ENCODE measurements at places on chromosomes 7 and 10.

DNA sequence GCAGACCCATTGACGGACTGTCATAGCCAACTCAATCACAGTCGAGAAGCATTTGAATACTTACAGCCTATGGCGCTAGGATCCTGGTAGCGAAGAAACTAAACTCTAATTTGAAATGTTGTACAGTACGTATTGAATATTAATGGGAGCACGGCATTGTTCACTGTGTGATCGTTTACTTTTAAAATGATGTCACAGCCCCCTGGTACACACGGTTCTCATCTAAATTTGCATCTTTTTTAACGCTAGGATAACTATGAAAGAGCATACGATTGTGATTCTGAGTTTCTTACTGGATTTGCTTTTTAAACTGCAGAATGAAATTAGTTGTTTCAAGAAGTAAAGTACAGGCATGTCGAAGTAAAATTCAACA is 895 bp upstream of the NAPEPLD start:
- DNase-seq = no peak

DNA sequence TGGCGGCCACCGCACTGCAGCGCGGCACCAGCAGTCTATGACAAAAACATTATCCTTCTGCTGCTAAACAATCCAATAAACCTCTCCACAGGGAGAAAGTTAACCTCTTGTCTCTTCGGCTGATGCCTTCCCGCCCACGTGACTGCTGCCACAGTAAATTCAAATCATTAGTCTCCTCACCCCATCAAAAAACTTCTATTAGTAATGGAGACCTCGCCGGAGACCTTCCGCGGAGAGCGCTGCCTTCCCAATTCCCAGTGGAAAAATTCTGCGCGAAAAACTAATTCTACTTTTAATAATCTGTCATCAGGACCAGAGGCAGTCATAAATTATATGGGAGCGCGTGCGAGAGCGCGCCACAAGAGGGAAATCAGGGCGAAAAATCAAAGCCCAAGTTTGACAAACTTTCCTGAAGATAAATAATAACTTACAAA is 90.0 kb upstream of the PAX2 start:
- peak; percentile 87 for DNase-seq

DNA sequence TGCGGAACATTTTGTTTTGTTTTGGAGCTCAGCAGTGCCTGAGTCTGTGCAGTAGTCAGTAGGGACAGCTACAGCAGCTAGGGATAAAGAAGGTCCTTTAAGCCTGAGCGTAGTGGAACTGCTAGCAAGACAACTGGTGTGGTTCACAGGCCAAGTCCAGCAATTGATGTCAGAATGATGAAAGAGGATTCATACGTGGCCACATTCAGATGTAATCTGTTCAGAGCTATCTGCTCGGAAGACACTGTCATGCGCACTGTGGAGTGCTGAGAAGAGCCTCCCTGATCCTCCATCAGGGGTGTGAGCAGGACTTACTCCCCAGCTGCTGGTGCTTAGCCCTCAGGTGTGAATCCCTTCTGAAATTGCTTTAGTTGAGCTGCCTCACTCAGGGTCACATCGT is 79.6 kb upstream of the ANKRD1 start:
- no peak for DNase-seq

GRCh38 chr10:102451105-102451969 is at the start of gene C10orf95:
C10orf95 (minus strand) TSS chr10:102451543; CDS start chr10:102451093, 450 bp downstream.
- no peak for DNase-seq

- DNase-seq = no peak
These were observed 384.5 kb downstream of the PLXDC2 start for GRCh38 chr10:20200758-20201157.

- no peak for DNase-seq
These were observed 2.0 kb downstream of the DBF4 start for GRCh38 chr7:87878208-87878735.

GRCh38 chr10:58885146-58885545 is 291.3 kb upstream of the PHYHIPL start:
- DNase-seq = no peak

- peak; percentile 3 for DNase-seq
These were observed 644 bp downstream of the UMAD1 start for GRCh38 chr7:7641129-7641663.

- DNase-seq = no peak
These were observed 222.6 kb downstream of the ADARB2 start for GRCh38 chr10:1514681-1515080.

DNA sequence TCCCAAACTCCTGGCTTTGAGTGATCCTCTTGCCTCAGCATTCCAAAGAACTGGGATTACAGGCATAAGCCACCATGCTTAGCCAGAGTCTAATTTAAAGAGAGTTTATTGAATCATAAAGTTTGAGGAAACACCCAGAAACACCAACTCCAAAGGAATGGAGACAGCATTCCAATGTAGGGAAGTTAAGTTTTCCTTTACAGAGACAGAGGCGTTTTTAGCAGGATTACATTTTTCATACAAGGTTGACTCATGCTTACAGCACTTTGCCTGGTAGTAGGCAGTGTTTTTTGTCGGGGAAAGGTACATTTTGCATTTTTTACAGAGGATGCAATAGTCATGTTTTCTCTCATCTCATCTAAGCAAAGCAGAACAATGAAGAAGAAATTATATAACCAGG is 18.9 kb upstream of the OPN4 start:
- DNase-seq = no peak

DNA sequence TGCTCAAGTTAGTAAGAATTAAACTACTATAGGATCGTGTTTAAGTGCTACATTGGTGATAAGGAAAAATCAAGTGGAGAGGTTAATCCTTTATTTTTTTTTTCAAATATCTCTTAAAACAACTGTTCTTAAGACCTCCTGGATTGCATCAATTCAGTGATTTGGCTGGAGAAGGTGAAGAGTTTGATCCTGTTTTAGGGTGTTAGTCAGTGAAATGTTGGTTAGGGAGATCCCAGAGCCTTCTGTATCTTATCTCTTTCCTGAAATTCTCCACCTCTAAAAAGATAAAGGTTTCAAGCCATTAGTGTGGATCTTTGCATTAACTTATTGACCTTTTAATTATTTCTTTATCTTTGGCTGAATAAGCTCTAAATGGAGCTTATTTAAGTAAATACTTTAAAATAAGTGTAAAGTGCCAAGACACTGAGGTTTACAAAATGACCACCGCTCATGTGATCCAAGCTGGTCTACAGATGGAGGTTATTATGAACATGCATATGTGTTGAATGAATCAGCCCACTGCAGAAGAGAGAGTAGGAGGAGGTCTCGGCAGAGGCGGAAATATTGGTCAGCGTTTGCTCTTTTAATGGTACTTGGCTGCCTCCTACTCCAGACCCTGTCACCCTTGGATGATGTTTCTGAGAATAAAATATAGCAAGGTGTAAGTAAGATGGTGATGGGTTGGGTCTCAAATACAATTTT is 51.8 kb upstream of the BMPER start:
- no peak for DNase-seq

GRCh38 chr7:47332681-47333553 is 249.0 kb downstream of the TNS3 start:
- DNase-seq = no peak
